ENCODE measurements at places on chromosomes 1 and 21.

- DNase-seq, result peak; percentile 34
These were observed 1.2 kb downstream of the NIPAL3 start for GRCh38 chr1:24416666-24417391.

GRCh38 chr1:96569288-96569687 lies 152.3 kb upstream of the PTBP2 start:
- DNase-seq, result no peak

- DNase-seq, result no peak
These were observed 82.6 kb downstream of the VWA5B1 start for GRCh38 chr1:20373286-20373685.

- DNase-seq, result no peak
These were observed 648 bp upstream of the DR1 start for GRCh38 chr1:93344886-93345632.

- DNase-seq, result no peak
These were observed 9.2 kb upstream of the PALMD start for GRCh38 chr1:99636647-99637175.

- no peak for DNase-seq
These were observed 736.6 kb downstream of the MRPL39 start for GRCh38 chr21:24870633-24871032.
